CD4-positive, alpha-beta T cell (primary cell): ENCODE measurements at places on chromosomes 4 and X.

GRCh38 chr4:150235808-150236271, 157.6 kb downstream of the DCLK2 start:
- DNase-seq, result no peak

DNA sequence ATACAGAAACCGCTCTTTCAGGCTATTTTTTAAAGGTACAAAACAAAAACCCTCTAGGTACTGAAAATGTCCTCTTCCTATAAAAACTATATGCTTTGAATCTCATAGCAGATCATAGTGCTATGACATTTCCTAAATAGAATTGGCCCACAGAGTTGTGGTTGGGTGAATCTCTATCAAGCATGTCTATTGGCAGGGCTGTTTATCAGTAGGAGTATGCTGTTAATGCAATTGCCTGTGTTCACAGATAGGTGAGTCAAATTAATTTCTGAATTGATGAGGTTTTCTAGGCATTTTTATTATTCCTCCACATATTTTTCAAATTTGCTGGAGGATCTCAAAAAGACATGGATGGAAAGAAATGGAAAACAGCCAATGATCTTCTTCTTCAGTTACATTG, 73.9 kb downstream of the QRFPR start:
- DNase-seq, result no peak

DNA sequence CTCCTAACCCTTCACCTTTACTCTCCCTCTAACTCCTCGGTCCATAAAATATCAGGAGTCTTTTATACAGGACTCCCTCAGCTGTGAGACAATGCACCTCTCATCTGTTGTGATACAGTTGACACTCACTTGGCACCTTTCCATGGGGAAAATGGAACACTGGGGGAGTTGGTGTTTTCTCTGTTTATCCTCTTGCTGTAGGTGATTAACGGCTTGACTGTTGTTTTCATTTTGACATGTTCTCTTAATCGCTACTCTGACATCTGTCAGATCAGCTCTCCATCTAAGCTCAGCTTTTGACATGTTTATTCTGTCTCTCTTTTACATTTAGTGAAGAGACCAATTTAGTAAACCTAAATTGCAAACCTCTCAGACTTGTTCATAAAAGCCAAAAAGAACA, 604.8 kb downstream of the TRAM1L1 start:
- DNase-seq, result no peak

GRCh38 chr4:189204616-189205015, 736.1 kb upstream of the FRG1 start:
- DNase-seq, result no peak

DNA sequence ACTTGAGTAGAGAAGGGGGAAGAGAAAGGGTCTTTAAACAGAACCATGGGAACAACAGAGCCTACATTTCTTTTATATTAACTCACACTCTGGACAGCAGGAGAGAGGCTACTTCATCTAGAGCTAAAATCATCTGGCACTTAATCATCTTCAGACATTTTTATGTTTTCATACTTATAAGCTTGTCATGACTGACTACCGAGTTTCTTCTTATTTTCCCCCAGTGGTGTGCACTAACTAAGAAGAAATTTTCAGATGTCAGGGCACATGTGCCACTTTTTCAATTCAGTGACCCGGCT, 11.8 kb upstream of the RTL5 start:
- no peak for DNase-seq

GRCh38 chr4:70768301-70768948, 46.7 kb downstream of the RUFY3 start:
- DNase-seq, result no peak

GRCh38 chr4:8847331-8847730, 24.3 kb downstream of the HMX1 start:
- no peak for DNase-seq

DNA sequence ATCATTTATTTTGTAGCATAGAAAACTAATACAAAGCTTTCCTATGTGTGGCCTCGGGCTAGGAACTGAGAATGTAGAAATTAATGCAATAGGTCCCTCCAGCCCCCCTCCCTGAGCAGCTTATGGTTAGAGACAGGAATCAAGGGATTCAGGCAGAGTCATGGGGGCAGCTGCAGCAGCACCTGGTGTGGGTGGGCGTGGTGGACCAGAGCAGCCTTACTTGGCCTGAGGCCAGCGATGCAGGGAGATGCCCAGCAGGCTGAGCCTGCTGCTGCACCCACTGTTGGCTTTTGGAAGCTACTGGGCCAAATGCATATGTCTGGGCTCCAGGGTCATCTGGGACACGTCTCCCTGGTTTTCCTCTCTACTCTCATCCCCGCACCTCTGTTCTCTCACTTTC, 74.0 kb downstream of the STK32B start:
- no peak for DNase-seq
